ENCODE measurements at places on chromosomes 4 and X.

GRCh38 chr4:86130160-86130933, 229.5 kb downstream of the MAPK10 start:
- DNase-seq: no peak

- DNase-seq: peak; percentile 20
Observed at GRCh38 chrX:8688776-8689175, 43.2 kb downstream of the ANOS1 start.

- DNase-seq: no peak
Observed at GRCh38 chr4:73675623-73676022, 55.4 kb upstream of the RASSF6 start.

- peak; percentile 14 for DNase-seq
Observed at GRCh38 chr4:76108467-76109181, 34.1 kb downstream of the ART3 start.

DNA sequence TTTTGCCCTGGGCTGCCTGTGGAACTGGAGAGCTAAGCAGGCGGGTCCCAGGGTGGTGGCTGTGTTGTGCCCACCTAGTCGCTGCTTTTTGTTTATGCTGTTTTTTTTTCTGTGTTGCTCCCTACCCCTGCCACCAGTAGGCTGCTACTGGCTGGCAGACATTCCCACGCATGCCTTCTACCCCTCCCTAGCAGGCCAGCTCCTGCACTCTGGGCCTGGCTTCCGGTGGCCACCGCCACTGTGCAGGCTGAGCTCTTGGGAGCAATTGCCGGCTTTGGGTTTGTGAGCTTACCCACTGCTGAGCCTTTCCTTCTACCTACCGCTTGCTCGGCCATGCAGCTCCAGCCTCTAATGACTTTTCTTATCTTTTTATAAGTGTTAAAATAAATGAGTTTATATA, 57.6 kb downstream of the RBM46 start:
- DNase-seq: no peak

DNA sequence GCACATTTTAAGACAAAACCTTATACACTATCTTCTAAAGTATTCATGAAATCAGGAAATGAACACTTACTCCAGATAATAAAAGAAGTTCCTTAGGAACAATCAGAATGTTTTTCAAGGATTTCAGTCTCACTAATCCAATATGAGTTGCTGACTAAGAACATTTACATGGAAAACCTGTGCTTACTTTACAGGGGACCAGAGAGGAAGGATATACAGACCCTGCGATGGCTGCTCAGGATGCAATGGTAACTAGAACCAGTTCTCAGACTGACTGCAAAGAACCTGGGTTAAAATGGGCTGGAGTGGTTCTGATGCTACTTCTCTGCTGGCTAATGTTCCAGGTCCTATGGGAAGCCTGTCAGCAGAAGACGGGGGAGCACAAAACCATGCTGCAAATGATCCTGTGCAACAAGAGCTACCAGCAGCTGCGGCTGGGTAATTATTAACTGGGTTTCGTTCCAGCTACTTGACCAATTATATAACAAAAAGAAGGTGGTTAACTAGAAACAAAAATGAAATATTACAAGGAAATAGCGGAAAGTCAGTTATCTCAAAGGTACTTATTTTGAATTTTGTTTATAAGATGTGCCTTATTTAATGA, 85.3 kb downstream of the ANXA10 start:
- no peak for DNase-seq

GRCh38 chrX:22340022-22340616, 67.4 kb downstream of the CBLL2 start:
- DNase-seq: no peak

- DNase-seq: no peak
Observed at GRCh38 chr4:187286525-187286924, 562.9 kb upstream of the FAT1 start.

- no peak for DNase-seq
Observed at GRCh38 chr4:76513482-76513881, 78.5 kb downstream of the SHROOM3 start.

DNA sequence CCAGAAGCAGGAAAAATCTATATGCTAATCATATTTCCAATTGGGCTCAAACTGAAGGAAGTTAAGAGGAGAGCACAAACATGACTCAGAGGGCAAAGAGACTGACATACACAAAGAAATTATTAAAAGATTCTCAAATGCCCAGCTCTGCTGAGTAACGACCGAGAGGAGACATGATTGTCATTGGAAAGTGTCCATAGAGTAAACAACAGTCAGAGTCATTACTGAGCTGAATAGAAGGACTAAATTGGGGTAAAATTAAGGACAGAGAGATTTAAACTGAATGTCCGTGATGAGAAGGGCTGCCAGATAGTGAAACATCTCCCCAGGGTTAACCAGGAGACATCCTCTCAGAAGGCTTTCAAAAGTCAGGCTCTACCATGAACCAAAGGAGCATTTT, 111.2 kb upstream of the GALNT7 start:
- DNase-seq: no peak

- DNase-seq: no peak
Observed at GRCh38 chrX:14690553-14690952, 161.2 kb downstream of the GLRA2 start.

- no peak for DNase-seq
Observed at GRCh38 chrX:132442691-132443090, 46.1 kb downstream of the MBNL3 start.

GRCh38 chrX:154459832-154460231, 1.8 kb downstream of the PLXNA3 start:
- no peak for DNase-seq

- no peak for DNase-seq
Observed at GRCh38 chr4:73814679-73815078, 21.8 kb upstream of the CXCL6 start.

DNA sequence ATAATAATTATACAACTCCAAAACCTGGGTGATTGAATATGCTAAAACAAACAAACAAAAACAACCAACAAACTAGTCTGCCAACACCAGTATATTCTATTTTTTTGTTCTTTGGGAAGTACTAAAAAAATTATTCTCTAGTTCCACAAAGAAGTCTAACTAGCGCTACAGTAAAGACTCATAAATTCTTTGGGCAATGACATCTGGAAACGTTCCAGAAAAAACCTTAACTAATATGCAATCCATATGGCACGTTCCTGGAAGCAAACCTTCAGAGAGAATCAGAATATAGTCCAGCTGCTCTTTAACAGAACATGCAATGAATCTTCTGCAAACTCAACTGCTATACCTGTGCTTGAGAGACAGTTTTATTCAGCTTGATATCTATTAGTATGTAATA, 500.1 kb downstream of the TRAM1L1 start:
- no peak for DNase-seq

- no peak for DNase-seq
Observed at GRCh38 chr4:113559947-113560346, 201.6 kb downstream of the CAMK2D start.

GRCh38 chr4:37664696-37665095, 21.5 kb downstream of the RELL1 start:
- no peak for DNase-seq

DNA sequence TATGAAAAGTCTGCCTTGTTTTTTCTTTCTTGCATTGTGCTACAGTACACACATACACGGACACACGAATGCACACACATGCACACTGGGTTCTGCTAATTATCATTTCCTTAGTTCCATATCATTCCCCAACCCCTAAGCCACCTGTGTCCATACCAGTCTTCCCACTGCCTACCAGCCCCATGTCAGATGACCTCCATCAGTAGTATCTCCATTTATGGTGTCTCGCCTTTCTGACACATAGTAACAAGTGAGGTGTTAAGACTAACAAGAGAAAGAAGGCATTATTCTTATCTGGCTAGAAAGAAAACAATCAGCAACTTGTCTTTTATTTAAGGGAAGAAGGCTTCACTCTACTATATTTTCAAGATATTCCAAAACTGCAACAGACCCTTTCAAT, 67.1 kb downstream of the SNCA start:
- DNase-seq: no peak

DNA sequence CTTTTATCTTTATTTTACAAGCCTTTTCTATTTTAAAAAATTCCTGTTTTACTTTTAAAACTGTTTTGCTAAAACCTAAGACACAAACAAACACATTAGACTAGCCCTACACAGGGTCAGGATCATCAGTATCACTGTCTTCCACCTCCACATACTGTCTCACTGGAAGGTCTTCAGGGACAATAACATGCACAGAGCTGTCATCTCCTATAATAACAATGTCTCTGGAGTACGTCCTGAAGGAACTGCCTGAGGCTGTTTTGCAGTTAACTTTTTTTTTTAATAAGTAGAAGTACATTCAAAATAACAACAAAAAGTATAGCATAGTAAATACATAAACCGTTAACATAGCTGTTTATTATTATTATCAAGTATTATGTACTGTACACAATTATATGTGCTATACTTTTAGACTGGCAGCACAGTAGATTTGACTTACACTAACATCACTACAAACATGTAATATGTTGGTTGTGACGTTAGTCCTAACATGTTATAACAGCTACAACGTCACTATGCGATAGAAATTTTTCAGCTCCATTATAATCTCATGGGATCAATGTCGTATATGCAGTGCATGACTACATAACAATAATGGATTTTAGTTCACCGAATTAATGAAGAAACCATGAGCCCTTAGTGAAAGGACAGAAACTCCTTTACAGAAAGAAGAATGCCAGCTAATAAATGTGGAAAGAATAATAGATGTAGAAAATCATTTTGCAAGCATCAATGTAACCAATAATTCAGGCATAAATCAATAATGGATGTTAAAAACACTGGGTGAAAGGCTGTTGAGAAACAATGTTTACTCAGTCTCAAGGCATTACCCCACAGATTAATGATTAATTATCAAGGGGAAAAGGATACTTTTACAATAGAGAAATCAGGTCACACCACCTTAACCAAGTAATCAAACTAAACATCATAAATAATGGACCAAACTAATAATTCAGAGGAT, 49.2 kb downstream of the FBXW7 start:
- no peak for DNase-seq

DNA sequence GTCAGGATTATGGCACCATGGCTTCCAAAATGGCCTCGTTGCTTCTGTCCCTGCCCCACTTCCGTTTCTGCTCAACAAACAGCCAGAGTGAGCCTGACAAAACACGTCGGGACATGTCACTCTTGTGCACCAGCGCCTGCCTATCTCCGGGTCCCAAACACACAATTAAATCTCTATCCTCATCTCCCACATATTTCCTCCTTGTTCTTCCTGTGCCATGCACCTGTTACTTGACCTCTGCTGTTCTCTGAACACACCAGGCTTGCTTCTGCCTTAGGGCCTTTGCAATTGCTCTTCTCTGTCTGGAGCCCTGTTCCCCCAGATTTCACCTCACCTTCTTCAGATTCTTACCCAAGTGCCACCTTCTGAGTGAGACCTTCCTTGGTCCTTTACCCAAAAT, 12.7 kb upstream of the CD38 start:
- DNase-seq: no peak

DNA sequence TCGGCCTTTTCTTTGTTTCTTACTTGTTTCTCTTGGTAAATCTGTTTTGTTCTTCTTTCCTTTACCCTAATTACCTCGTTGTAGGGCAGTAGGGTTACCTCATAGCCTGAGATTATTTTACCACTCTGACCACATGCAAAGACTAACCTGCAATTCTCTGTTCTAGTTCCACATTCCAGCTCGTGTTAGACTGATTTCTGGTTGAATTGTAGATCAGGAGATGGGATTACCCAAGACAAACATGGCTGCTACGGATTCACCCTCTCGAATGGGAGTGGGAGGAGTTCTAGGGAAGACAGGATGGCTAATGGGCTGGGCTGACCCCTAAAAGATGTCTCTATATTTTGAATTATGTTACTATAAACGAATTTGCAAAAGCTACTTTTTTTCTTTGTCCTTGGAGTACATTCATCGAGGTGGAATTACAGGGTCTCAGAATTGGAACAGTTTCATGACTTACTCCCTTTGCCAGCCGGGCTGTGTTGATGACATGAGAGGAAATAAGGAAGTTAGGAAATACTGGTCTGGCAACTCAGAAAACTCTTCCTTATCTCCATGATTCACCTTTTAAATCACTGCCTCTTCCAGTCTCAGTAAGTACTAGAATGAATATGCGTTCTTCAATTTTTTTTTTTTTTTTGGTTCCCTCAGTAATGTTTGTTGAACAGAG, 36.7 kb upstream of the FBXW7 start:
- DNase-seq: no peak

DNA sequence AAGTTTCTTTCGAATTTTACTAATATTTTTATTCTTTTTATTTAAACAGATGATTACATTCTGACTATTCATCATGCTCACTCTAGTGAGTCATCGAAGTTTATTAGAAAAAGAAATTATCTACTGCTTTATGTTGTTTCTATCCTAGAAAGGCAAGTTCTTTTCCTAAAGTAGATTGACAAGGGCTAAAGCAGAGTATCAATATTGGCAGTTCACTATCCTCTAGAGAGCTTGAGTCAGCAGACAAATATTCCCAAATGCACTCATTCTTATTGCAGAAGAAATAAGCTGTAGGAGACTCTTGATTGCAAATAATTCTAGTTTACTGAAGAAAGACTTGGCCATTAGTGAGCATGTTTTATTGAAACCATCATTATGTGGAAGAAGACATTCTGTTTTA, 911.8 kb downstream of the CENPC start:
- DNase-seq: no peak

DNA sequence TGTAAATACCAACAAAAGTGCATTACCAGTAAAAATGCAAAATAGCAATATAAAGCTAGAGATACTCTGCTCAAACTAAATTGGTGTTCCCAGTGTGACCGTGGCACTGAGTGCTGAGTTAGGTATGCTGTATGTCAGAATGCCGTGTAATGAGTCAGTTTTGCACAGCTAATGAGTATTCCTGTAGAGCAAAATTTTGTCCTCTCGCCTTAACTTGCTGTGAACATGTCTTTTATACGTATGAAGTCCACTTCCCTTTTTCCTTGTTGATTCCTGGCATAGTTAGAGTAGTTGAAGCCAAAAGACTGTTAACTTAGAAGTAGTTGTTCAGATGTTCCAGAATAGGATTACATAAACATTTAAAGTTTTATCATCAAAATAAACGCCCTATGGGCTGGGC, 11.5 kb downstream of the DCLK2 start:
- DNase-seq: no peak

DNA sequence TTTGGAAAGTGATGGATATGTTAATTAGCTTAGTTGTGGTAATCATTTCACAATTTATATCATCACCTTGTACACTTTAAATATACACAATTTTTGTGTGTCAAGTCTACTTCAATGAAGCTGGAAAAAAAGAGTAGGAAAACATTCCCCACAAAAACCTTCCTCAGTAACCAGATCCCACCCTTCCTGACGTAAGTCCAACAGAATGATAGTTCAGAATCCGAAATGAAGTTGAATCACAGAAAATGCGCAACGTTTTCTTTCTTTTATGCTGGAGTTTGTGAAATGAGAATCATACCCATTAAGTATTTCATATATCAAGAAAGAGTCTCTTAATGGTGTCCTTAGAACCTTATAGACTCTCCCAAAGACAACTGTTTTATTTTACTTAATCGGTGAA, 292.9 kb downstream of the USP46 start:
- no peak for DNase-seq

GRCh38 chrX:46713672-46714490, 45.0 kb downstream of the SLC9A7 start:
- no peak for DNase-seq

DNA sequence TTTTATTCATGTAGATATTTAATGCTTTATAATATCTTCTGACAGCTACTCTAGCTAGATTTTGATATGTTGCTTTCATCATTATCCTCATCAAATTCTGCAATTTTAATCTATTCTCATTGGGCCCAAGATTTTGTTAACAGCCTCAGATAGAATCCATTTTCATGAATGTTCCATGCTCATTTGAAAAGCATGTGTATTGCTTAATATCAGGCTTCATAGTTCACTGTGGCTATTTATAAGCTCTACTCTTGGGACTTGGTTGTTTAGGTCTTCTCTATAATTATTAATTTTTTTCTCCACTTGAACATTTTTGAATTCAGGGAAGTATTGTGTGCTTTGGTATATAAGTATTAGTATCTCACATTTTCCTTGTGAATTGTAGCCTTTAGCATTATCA, 41.8 kb downstream of the RAB40A start:
- DNase-seq: no peak

Measured in iPS-NIHi11 (cell line).